ENCODE measurements at places on chromosomes 2 and 18.

GRCh38 chr2:222315443-222316121 is 16.8 kb upstream of the PAX3 start:
- DNase-seq, result no peak

DNA sequence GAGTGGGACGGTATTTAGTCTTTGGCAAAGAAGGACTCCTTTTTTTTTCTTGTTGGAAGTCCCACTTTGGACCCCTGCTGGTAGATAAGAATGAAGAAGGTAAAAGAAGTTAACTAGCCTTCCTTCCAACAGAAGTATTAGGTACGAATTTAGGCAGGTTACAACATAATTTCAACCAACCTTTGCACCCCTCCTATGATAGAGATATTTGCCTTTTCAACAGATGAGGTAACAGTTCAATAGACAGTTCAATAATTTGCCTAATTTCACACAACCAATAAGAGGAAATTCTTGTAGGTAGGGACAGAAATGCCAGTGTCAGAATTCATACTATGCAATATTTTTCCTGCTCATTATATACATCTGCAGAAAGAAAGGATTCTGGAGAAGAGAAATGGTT is 100.8 kb downstream of the CCDC141 start:
- no peak for DNase-seq

- no peak for DNase-seq
Observed at GRCh38 chr2:133608291-133608690, 40.0 kb upstream of the NCKAP5 start.

- no peak for DNase-seq
Observed at GRCh38 chr2:168054657-168055056, 192.7 kb downstream of the STK39 start.

- no peak for DNase-seq
Observed at GRCh38 chr2:10814571-10815331, 2.2 kb upstream of the PDIA6 start.

DNA sequence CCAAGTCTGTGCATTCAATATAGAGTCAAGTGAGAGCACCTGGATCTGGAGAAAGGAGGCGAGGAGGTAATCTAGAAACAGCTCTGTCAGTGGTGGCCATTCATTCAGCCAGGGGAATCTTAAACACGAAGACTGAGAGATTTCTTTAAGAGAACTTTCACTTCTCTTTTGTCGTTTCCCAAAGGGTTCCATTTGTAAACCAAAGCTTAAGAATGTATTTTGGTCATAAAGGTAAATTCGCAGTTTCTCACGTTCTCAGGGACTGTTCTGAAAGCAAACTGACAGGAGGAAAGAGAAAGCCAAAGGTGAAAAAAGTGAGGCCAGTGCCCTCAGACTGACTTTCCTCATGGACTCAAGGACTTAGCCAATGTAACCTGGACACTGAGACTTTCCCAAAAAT is 513.5 kb downstream of the CMPK2 start:
- no peak for DNase-seq

DNA sequence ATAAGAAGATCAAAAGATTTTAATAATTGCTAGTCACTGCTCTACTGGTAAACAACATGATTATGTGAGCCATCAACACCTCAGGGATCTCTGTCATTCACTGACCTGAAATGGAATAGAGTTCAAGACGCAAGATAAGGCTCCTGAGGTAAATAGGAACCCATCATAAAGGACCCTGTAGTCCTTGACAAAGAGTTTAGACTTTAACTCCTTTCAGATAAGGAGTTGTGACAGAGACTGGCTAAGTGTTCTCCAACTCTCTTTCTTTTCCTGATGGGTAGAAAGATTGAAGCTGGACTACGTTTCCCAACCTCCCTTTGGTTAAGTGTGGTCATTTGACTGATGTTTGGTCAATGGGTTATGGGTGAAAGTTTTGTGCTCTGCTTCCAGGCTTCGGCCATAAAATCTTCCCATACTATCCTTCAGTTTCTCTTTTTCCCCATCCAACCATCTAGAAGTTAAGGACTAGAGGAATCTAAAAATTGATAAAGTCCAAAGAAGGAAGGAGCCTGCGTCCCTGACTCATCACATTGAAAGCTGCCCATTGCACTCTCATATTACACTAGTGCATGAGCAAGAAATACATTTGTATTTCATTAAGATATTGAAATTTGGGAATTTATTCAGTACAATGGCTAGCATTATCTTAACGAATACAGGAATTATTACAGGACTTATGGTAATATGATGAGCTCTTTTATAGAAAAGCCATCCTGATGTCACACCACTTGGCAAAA is 293.7 kb upstream of the ACVR2A start:
- no peak for DNase-seq

DNA sequence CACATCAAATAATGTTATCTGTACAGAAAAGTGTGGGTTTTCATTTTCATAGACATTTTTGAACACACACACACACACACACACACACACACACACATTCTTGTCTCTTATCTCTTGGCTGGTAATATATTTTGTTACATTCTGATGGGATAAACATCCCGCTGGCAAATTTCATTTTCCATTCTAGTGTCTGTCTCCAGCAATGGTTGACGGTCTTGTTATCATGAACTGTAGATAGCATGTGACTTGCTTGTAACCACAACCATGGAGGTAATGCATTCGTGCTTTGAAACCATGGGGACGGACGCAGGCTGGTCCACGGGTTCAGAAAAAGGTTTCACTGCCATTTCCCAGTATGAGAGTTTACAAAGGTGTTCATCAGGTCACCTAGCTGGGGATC is 156.4 kb downstream of the PPP1R1C start:
- DNase-seq, result no peak

DNA sequence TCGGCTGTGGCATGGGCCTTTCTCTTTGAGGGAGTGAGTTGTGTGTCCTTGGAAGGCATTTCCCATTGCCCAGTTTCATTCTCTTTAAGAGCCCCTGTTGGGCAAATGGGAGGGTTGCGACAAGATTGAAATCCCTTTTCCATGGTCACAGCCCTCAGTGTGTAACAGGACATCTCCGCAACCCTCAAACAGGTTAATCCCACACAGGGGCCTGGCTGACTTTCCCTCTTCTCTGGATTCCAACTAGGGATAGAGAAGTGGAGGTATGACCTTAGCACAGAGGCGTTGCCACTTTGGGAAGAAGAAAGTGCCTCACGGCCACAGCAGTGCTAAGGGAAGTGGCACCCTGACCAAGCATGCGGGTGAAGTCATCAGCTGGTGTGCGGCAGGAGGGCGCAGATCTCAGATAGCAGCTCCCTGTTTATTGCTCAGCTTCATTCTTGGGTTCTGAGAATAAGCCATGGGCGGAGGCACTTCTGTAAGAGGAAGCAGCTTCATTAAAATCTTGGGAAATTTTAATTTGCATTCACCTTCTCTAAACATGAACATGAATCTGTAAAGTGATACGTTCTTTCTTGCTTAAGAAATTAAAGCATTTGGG is 256.5 kb downstream of the GBX2 start:
- DNase-seq, result no peak

DNA sequence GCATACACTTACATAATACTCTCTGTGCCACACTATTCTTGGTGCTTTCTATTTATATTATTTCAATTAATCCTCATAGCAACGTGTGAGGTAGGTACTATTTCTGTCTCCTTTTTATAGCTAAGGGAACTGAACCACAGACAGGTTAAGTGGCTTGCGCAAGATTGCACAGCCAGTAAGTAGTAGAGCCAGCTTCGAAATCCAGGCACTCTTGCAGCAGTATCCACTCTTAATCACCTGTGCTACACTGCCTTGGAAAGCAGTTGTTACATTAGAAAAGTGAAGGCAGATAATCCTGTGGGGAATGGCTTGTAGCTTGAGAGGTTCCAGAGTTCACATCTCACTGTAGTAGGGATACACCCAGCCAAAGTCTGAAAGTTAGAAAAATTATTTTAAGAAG is 198.3 kb downstream of the LDLRAD4 start:
- DNase-seq, result no peak

- DNase-seq, result no peak
Observed at GRCh38 chr2:38533180-38533579, 69.5 kb downstream of the HNRNPLL start.

- no peak for DNase-seq
Observed at GRCh38 chr2:65800998-65801397, 368.6 kb upstream of the SPRED2 start.
